ENCODE measurements at places on chromosomes 5 and 9. TPM values are rescaled to one million over a fixed set of nuclear protein-coding genes. Genes with fewer than 3 reads are reported as not detected.

ZNF484 gene
- total RNA-seq = 8.2 TPM

GRCh38 chr5:86909418-86910295, 291.9 kb downstream of the COX7C start:
- DNase-seq = peak; percentile 13

- DNase-seq = no peak
Measured at GRCh38 chr9:134392900-134393299, 66.6 kb downstream of the RXRA start.

DNA sequence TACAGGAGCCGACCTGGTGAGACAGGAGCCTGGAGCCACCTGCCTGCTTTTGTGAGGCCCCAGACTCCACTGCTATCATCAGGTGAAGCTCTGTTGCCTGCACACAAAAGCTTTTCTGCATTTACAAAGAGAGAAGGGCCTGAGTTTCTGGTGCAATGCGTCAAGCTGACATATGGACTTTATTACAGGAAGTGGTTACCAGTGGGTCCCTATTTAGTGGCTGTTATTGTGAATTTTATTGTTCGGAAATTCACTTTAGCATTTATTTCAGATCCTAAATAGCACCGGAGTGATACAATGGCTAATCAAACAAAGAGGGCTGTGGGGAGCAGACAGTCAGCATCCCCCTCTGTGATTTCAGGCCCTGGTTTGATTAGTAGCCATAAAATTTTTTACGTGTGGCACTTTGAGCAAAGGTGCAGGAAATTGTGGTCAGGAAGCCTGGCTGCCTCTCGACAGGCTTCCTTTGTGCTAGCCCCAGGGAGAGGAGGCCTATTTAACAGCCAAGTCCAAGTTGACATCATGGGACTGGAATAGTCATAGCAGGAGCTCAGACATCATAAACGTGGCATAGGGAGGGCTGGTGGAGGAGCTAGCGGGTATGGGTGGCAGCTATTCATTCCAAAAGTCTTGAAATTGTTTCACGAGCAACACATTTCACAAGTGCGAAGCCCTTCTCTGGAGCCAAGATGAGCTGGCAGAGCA, 8.4 kb downstream of the TGFBI start:
- DNase-seq = no peak

GRCh38 chr5:53601570-53601969, 41.1 kb downstream of the NDUFS4 start:
- peak; percentile 97 for DNase-seq

- no peak for DNase-seq
Measured at GRCh38 chr5:83530193-83530592, 58.6 kb downstream of the VCAN start.

- DNase-seq = peak; percentile 82
Measured at GRCh38 chr9:137129456-137130175, 9.3 kb upstream of the GRIN1 start.

- no peak for DNase-seq
Measured at GRCh38 chr9:25205285-25205684, 473.0 kb downstream of the TUSC1 start.

DNA sequence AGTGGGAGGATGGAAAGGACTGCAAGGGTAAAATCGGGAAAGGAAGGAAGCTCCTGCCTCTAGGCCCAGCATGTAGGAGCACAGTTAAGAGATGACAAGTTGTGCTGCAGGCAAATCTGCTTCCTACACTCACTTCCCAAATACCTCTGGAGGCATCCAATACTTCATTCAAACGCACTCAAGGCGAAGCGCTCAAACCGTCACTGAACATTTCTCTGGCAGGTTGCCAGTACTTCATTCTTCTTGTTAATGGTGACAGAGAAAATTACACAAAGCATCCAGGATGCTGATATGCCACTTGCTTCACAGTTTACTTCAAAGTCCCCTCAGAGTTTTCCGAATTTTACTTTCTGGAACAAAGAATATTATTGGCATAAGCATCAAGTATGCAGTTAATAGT, 59.8 kb downstream of the NREP start:
- peak; percentile 32 for DNase-seq

DNA sequence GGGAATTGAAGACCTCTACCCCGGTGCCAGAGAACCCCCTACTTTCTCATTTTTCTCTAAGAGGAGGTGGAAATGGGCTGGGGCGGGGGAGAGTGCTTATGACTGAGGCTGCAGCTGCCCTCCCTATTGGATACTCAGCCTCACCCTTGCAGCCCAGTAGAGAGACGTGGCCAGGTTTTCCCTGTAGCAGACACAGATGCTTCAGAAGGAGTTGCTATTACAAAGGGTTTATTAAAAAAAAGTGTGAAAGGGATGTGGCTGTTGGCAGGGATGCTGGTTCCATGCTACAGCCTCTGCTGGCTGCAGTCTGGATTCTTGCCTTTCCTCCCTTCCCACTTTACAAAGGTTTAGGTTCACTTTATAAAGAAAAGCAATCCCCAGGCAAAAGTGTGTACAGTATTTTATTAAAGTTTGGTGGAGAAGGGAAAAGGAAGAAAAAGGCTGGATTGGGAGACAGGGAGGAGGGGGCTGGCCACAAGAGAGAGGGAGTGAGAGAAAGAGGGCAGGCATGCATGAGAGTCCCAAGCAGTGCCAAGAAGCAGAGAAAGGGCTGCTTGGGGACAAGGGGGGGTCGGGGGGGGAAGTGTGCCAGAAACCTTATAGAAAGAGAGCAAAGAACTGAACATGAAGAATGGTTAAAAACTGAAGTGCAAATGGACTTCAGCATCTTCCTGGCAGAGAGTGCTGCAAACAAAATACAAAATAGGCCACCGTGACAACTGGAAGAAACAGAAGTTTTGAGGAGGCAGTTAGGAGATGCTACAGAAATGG, 29.5 kb upstream of the NFIB start:
- no peak for DNase-seq

- DNase-seq = no peak
Measured at GRCh38 chr5:97494465-97494864, 311.4 kb upstream of the RIOK2 start.

DNA sequence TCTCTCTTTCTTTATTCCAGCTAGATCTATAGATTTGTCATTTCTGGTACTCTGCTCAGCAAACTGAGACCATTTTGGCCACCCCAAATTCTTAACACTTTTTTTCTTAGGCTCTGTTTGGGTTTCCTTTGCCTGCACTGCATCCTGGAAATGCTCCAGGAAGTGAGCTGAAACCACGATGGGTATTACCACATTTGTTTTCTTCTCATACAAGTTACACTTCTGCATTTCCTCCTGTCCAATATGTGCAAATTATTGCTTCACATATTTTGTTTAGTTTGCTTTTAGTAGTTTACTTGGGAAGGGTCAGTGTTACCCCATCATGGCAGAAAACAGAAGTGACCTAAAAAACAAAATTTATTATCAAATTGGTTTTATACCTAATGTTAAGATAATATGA, 498.6 kb upstream of the GRIN3A start:
- no peak for DNase-seq

DNA sequence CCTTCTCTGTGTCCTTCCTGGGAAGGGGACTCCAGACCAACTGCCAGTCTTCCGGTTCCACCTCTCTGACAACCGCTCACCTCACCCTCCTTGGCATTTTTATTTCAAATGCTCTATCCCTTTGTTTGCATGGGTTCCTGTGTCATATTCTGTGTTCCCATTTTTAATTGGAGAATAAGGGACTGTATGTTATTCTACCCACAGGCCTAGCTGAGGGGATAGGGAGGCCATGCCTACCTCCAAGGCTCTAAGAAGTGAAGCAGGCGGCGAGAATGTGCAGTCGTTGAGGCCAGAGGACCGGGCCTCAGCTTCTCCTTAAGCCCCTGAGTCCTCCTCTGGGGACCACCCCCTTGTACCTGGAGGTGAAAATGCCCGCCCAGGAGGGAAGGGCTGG, 936 bp upstream of the WDR5 start:
- DNase-seq = no peak

ARHGAP26 gene
- total RNA-seq = 23.8 TPM

- DNase-seq = no peak
Measured at GRCh38 chr9:94767331-94768072, 41.0 kb downstream of the AOPEP start.

DNA sequence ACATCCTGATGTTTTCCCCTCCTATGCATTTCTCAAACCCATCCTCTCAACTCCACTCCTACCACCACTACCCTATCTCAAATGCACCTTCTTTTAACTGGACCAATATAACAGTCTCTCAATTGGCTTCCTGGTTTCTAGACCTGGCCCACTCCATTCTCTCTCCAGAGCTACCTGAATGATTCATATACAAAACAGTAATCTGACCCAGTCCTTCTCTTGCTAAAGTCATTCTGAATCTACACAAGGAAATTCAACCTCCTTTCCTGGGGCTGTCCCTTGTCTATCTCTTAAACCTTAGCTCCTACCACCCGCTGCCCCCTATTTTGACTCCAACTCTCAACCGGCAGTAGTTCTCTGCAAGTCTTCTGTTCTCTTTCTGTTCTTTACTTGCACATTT, 97.2 kb downstream of the PCSK1 start:
- peak; percentile 88 for DNase-seq

MAMDC4 gene
- 1.5 TPM for total RNA-seq

GRCh38 chr9:93184432-93185265, 710 bp downstream of the WNK2 start:
- no peak for DNase-seq

GPR151 gene
- total RNA-seq = not detected

GRCh38 chr9:34123682-34124081, 2.8 kb downstream of the DCAF12 start:
- no peak for DNase-seq

TMEM252 gene
- total RNA-seq = not detected

- DNase-seq = no peak
Measured at GRCh38 chr9:3391414-3391813, 134.4 kb downstream of the RFX3 start.

Measured in bronchial epithelial cell (primary cell).